ENCODE measurements at places on chromosomes 7 and 10.

DNA sequence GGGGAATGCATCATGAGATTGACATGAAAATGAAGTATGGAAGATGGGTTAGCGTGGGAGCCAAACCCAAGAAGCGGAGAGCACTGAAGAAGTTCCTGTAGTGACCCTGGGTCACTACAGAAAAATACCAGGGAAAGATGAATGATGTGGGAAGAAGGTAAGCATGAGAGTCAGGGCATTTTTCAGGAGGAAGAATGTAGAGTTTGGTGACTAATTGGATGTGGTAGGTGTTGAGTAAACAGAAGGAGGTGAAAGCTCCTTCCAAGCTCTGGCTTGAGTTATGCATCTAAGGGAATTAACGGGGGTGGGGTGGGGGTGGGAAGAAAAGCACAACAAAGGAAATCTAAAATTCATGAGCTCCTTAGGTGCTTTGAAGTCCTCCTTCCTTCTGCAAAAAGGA lies 238.1 kb upstream of the AOAH start:
- no peak for DNase-seq

- DNase-seq = peak; percentile 50
These were observed 145.8 kb downstream of the NSUN6 start for GRCh38 chr10:18505456-18506118.

DNA sequence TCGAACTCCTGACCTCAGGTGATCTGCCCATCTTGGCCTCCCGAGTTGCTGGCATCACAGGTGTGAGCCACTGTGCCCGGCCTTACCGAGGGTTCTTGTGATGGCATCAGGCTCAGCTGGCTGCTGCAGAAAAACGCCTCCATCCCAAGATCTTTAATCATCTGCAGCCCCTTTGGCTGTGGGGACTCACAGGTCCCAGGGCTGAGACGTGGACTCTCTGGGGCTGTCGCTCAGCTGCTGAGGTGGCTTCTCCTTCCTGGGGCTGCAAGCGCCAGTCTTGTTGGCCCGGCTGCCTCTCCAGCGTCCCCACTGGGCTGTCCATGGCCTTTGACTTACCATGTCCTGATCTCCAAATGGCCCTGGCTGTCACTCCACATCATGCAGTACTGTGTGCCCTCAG lies 20.0 kb downstream of the AMZ1 start:
- DNase-seq = no peak

- DNase-seq = no peak
These were observed 365.1 kb downstream of the BBS9 start for GRCh38 chr7:33494474-33494873.

- no peak for DNase-seq
These were observed 71.2 kb downstream of the LRRTM3 start for GRCh38 chr10:66996996-66997395.

- DNase-seq = no peak
These were observed 715.4 kb upstream of the NRP1 start for GRCh38 chr10:34049887-34050286.

- DNase-seq = no peak
These were observed 184.2 kb downstream of the FRMD4A start for GRCh38 chr10:14146501-14146900.

- DNase-seq = no peak
These were observed 197.0 kb downstream of the SNX13 start for GRCh38 chr7:17743316-17743715.

DNA sequence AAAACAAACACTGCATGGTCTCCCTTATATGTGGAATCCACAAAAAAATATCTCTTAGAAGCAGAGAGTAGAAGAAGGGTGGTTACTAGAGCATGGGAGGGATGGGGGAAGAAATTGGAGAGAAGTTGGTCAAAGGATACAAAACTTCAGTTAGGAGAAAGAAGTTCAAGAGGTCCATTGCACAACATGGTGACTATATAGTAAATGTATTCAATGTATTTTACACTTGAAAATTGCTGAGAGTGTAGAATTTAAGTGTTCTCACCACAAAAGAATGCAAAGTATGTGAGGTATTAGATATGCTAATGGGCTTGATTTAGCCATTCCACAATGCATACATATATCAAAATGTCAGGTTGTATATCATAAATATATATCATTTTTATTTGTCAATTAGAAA lies 232.0 kb upstream of the CELF2 start:
- no peak for DNase-seq

DNA sequence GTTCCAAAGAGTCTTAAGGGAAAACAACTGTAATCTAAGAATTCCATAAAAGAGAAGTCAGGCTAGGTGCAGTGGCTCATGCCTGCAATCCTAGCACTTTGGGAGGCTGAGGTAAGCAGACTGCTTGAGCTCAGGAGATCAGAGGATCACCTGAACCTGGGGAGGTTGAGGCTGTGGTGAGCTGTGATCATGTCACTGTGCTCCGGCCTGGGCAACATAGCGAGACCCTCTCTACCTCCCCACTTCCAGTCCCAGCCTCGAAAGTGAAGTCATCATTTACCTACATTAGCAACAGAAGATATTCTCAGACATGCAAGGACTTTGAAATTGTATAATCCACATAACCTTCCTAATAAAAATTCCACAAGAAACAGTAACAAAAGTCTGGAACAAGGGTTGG lies 129.8 kb upstream of the DNAJB12 start:
- DNase-seq = no peak

GRCh38 chr7:128869138-128869943 lies 6.7 kb downstream of the ATP6V1F start:
- DNase-seq = peak; percentile 59

DNA sequence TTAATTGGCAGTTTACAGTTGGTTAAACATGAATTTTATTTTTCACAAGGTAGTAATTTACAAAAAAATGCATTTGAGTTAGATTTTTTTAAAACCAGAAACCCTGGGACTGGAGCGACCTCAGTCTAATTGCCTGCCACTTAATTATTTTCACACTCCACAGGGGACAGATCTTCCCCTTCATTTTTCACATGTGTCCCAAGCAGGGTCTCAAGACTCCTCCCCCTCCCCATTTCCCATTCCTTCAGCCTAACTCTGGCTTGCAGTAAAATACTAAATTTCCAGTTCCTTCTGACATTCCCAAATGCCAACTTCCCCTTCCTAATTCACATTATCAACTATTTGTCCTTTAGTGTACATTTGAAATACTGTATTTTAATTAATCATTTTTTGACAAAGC lies 948 bp downstream of the ZNF138 start:
- DNase-seq = no peak

DNA sequence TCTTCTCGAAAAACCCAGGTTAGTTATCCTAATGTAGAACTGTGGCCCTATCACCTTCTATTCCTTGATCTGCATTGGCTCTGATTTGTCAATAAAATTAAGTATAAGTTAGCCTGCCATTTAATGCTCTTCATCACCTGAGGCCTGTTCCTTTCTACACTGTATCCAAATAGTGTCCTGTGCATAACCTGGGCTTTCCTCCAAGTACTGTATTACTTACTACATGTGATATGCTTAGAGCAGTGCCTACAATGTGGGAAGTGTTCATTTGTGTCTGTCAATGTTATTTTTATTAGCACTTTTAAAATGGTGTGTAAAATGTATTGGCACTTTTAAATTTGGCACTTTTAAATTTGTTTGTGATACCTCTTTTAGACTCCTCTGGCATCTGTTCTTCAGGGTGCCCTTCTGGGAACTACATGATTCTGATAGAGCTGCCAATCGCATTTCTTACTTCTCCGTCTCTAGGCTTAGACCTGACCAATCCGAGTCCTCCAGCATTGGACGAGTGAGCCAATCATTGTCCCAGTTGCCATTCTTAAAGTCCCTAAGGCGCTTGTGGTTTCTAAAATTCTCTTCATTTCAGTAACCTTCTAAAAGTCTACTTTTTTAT lies 85.5 kb downstream of the GNAI1 start:
- no peak for DNase-seq

- no peak for DNase-seq
These were observed 206.9 kb upstream of the MBL2 start for GRCh38 chr10:52979295-52979990.

GRCh38 chr7:116809636-116810266 lies 52.6 kb upstream of the CAPZA2 start:
- peak; percentile 31 for DNase-seq

DNA sequence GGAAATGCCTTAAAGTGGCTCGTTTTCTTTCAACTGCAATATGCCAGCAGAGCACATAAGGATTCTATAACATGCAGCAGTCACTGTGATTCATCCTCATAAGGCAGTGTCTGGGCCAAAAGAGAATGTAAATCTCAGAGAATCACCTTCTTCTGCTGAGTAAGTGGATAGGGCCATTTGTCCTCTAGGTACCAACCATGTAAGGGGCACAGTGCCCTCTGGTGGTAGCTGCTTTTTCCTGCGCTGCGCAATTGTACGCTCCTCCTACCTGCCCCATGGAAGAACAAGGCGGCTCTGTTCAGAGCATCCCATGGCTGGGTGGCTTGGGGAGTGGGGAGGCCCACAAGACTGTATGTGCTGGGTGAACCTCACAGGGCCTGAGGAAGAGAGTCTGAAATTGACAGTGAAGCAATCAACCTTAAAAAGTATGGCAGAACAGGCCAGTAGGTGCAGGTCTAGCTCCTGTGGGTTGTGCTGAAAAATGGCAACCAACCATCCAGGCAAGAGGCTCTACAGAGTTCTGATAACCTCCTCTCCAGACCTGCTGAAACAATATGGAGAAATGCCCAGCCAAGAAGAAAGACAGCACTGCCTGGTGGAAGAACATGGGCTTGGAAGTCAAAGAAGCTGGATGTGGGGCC lies 78.6 kb upstream of the C10orf90 start:
- DNase-seq = peak; percentile 50

- no peak for DNase-seq
These were observed 285.6 kb downstream of the ADK start for GRCh38 chr10:74436523-74437170.

GRCh38 chr10:69068549-69068948 lies 19.4 kb upstream of the SRGN start:
- DNase-seq = no peak

DNA sequence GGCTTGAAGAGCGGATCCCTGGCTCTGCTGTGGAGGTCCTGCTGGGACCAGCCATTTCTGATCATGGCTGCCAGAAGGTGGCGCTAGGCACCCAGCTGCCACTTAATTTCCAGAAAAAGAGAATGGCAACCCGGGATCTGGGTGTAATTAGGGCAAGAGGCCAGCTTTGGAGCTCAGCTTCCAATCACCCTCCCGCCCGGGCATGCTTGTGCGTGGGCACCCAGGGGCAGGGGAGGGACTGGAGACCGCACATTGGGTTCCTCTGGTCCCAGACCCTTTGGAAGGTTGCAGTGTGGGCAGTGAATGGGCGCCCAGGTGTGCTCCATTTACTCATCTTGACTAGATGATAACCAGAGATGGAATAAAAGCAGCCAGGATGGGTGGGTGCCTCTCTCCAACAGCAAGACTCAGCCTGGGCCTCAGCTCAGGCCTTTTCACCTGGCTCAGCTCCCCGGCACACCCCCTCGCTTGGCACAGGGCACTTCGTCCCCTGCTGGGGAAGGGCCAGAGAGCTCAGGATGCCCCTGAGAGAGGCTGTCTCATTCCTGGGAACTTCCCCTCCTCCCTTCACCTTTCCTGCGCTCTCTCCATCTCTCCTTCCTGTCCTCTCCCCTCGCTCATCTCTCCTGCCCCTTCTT lies 14.7 kb downstream of the FAM241B start:
- DNase-seq = peak; percentile 94

DNA sequence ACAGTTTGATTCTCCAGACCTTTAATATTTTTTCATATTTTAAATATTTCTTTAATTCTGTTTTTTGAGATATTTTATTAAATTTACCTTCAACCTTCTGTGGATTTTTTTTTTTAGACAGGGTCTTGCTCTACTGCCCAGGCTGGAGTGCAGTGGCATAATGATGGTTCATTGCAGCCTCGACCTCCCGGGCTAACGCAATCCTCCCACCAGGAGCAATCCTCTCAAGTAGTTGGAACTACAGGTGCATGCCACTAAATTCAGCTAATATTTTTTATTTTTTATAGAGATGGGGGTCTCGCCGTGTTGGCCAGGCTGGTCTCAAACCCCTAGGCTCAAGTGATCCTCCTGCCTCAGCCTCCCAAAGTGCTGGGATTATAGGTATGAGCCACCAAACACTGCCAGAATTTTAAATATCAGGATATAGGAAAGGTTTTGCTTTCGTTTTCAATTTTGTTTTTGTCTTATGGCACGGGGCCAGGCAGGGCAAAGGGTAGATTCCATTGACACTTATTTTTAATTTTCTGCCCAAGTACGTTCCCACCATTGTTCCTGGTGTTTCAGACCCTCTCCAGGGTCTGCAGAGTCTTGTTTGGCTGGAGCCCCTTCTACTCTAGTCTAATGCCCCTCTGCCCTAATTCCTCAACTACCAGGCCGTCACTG lies 1.2 kb downstream of the TACC2 start:
- no peak for DNase-seq

GRCh38 chr7:84686373-84686772 lies 491.8 kb upstream of the SEMA3A start:
- DNase-seq = no peak

- DNase-seq = no peak
These were observed 130.1 kb downstream of the DNAJB6 start for GRCh38 chr7:157466867-157467261.

GRCh38 chr10:98994030-98994429 lies 241.6 kb downstream of the HPSE2 start:
- DNase-seq = no peak

DNA sequence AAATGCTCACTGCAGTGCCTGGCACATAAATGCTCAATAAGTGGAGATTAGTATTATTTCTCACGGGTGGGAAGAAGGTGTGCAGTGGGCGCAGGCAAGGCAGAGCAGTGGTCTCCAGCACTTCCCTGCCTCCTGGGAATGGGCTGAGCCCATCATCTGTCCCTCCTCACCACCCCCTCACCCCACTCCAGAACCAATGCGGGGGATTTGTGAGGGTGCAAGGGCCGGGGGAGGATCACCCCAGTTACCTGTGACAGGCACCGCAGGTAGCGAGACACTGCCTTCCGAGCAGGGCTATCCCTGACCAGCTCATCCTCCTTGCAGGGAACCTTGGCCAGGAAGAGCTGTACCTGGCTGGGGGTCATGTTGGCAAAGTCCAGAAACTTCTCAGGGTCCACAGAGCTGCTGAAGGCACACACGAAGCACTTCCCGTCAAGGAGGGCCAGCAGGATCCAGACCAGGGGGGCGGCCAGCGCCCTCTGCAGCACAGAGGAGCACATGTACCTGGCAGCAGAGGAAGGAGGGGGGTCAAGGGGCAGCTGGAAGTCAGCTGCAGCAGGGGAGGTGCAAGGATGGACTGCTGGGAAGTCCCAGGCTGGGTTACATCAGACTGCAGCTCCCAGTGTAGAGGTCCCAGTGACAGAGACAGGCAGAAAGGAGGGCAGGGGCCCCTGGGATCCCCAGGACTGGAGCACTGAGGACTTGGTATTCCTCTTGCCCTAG lies 2.8 kb downstream of the CALHM3 start:
- no peak for DNase-seq
